ENCODE measurements at places on chromosomes 5 and 9.

GRCh38 chr9:8733131-8733954 lies 933.8 kb upstream of the DMAC1 start:
- no peak for DNase-seq

GRCh38 chr9:94967482-94967881 lies 241.0 kb downstream of the AOPEP start:
- DNase-seq = no peak

DNA sequence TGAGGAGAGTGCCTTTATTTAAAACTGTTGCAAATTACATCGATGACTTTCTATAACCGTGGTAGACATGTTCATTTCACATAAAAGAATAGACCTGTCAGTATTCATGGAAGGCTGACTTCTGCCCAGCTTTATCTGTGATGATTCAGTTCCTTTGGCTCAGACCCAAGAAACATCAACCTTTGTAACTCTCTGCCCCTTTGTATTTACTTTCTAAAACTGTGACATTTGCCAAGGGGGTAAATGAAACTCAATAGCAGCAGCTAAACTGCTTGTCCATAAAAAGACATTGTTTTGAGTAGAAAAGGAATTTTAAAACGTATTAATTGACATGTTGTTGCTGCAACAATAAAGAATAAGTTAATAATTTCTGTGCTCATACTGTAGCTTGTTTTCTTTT lies 137.8 kb upstream of the ANKH start:
- DNase-seq = no peak

DNA sequence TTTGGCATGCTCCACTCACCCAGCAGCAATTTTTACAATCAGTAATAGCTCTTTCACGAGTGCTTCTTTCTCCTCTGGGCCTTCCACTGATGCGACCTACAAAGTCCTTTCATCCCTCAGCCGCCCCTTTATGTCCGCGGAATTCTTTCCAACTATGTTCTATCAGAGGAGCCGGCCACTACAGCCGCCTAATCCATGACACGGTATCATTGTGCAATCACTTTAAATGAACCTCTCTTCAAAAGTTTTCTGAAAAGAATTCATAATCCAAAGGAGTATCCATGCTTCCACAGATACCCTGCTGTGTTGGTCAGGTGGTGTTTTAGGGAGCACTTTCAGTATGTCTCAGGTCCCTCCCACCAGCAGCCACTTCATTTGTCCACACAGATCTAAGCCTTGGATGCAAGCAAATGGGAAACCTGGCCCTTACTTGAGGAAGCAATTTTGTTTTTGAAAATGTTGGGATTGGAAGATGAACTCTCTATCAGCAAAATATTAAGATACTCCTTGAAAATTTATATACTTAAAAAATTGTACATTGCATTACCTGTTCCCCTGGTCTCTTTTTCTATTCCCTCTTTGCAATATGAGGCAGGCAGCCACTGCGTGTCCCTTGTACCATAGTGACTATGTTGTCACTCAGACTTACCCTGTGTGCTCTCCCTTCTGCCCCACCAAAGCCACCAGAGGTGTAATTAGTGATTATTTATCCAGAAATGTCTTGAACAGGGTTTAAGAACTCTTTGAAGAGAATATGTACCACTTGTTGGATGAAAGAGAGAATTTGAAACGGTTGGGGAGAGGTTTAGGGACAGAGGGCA lies 12.9 kb upstream of the MEF2C start:
- DNase-seq = no peak

DNA sequence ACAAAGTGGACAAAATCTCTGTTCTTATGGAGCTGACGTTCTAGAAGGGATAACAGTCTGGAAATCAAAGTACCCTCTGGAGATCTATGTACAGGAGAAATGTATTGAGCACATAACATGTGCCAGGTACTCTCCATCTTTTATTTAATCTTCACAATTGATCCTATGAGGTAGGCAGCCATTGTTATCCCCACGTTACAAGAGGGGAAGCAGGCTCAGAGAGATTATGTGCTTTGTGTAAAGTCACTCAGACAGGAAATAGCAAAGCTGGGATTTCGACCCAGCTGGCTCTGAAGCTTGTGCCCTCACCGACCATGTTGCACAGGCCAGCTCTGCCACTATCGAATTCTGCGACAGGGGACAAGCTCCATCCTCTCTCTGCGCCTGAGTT lies 21.5 kb downstream of the PDGFRB start:
- no peak for DNase-seq

- no peak for DNase-seq
Observed at GRCh38 chr5:19605846-19606407, 382.1 kb downstream of the CDH18 start.

- peak; percentile 21 for DNase-seq
Observed at GRCh38 chr9:114504341-114505186, 709 bp downstream of the WHRN start.

- peak; percentile 19 for DNase-seq
Observed at GRCh38 chr9:130240410-130241197, 25.0 kb upstream of the HMCN2 start.

- DNase-seq = no peak
Observed at GRCh38 chr9:30771760-30772159, 1612.7 kb upstream of the ACO1 start.

DNA sequence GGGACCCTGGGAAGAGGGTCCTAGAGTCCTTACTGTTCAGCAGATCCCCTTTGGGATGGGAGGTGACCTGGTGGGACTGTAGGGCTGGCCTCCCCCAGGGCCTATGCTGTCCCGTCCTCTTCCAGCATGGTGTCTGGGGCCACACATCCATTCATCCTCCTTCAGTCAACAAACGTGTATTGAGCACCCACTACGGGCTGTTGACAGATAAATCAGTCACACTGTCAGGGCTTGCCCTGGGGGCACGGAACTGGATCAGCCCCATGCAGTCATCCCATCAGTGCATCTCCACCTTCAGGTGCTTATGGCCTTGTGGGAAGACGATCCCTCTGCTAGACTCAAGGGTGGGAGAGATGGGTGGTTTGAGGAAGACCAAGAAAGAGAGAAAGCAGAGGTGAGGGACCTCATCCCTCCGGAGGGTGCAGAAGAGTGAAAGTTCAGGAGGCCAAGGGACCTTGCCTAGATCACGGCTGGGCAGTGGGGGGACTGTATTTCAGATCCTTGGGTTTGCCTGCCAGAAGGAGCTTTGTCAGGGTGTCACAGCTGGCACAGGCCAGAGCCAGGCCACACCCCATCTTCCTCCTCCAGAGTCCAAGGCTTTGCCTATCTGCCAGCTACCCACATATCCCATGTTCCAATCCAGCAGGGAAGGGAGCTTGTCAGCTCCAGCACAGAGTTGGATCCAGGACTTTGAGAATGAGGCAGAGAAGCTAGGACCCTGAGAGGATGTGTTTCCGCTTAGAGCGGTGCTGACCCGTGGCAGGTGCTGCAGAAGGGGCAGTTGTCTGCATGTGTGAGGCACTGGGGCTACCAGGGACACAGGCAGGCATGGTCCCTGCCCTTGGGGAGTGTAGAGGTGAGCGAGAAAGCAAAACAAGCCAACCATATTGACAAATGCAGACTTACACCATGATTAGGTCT lies 30.5 kb downstream of the COL27A1 start:
- no peak for DNase-seq

GRCh38 chr5:138354926-138355378 lies 2.5 kb downstream of the KDM3B start:
- DNase-seq = peak; percentile 31

DNA sequence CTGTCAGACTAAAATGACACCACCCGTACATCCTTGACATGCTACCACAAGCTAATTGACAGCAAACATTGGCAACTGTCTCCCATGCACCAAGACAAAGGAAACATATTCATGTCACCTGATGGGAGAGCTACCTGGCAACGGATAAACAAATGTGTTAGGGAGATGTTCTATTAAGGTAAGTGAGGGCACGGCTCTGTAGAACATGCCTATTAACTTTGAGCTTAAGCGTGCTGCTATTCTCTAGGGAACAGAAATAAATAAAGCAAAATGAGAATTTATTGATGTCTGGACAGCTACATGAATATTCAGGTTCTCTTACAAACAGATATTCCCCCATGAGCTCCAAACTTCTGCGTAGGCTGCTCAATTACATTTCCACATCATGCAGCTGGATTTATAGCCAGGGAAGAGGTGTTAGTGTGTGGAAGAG lies 361.4 kb upstream of the RFX3 start:
- no peak for DNase-seq

DNA sequence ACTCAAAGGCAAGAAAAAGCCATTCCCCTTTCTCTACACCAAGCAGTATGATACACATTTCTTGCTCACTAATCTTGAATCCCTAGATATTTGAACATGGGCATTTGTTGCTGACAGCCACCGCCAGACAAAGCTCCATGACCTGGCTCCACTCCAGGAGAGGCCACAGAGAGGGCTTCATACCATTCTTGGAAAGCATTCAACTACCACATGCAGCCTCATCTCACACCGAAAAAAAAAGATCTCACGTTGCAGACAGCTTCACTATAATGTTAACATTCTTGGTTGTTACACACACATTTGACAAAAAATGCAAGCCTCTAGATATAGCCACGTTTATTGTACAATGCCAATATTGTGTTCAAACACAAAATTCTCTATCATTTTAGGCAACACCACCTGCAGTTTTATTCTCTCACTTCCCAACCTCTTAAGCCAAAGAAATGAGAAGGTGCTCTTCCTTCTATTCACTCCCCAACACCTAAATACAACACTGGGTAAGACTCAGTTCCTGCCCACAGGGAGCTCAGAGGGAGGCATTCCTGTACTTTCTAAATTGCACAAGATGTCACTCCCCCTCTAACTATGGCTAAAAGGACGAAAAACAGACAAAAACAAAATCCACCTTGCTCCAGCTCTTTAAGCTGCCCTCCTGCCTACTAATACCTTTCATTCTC lies 222.4 kb downstream of the TSSK1B start:
- DNase-seq = no peak

DNA sequence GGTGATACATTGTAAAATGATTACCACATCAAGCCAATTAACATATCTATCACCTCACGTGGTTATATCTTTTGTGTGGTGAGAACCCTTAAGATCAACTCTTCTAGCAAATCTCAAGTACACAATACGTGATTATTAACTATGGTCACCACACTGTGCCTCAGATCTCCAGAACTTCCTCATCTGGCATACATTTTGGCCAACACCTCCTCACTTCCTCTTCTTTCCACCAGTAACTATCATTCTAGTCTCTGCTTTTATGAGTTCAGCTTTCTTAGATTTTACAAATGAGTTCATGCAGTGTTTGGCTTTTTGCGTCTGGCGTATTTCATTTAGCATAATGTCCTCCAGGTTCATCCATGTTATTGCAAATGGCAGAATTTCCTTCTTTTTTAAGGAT lies 35.8 kb downstream of the PRKACG start:
- DNase-seq = no peak
